ENCODE measurements at places on chromosomes 4 and X. TPM values are rescaled to one million over a fixed set of nuclear protein-coding genes. Genes with fewer than 3 reads are reported as not detected.

DNA sequence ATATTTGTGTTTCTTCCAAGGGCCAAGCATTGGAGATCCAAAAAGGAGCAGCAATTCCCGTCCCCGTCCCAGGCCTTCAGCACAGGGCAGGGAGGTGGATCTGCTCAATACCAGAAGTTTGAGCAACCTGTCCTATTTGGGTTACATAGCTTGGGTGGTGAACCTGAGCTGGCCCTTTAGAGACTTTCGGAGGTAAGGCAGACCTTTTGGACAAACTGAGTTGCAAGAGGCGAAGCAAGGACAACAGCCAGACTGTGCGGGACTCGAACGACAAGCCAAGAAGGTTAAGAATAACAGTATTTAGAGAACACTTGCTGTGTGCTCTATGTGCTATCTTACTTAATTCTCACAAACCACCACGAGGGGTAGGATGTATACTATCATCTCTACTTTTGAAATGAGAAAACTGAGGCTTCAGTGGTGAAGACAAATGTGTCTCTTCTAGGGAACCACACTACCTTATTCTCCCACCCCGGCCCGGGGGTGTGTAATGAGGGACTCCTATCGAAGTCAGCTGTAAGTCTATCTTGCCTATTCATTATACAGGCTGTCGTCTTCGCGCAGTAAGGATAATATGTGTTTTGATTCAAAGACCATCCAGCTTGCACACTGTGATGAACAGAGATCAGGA lies 1.3 kb downstream of the NOP14 start:
- no peak for DNase-seq

ADD1 gene
- polyA plus RNA-seq = 247 TPM

GRCh38 chr4:84901173-84901572 lies 65.3 kb downstream of the WDFY3 start:
- no peak for DNase-seq

- DNase-seq = no peak
Measured at GRCh38 chr4:105509291-105509690, 35.4 kb upstream of the PPA2 start.

DNA sequence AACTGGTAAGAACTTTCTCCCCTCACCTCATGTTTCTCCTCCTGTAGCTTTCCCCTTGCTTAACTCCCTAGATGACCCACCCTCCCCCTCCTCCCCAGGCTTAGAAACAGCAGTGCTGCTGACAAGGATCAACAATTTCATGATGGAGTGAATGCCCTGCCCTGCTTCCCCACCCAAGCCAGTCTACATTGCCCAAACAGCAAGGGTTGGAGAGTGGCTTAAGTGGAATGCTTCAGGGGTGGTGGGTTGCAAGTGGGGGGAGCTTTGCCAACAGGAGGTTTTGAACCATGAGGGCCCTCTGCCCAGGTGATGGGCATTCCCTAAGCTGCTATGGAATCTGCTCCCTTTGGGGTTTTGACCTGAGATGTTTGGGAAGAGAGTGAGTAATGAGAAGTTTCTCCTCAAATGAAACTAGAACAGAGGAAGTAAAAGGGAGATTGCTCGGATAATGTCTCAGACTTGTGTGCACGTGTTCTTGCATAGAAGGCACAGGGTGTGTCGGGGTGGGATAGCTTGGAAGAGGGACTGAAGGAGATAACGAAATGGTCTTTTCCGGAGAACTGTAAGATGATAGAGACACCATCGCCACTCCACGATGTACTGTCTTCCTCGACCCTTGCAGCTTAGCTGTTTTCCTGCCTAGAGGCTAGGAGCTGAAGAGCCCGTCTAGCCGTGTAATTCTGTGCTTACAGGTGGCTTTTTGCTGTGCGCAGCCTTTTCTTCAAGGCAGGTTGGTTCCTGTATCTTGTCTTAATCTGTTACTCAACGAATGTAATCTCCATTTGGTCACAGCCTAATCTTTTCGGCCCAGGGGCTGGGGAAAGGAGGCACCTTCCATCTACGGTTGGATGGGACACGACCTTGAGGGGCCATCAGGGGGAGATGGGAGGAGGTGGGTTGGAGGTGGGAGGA lies 10.1 kb downstream of the GDPD2 start:
- no peak for DNase-seq
